ENCODE measurements at places on chromosomes 2 and 18. TPM values are rescaled to one million over a fixed set of nuclear protein-coding genes. Genes with fewer than 3 reads are reported as not detected.

GRCh38 chr2:238850091-238850490 is 2.2 kb downstream of the TWIST2 start:
- peaks cover 1% of the 10 kb centered on the region for H3K4me1 ChIP-seq
- no peak for DNase-seq
- H3K36me3 ChIP-seq = no peaks in the 10 kb centered on the region
- no peak overlapping the region for H3K27ac ChIP-seq
- peaks cover 3% of the 10 kb centered on the region for H3K27me3 ChIP-seq

DNA sequence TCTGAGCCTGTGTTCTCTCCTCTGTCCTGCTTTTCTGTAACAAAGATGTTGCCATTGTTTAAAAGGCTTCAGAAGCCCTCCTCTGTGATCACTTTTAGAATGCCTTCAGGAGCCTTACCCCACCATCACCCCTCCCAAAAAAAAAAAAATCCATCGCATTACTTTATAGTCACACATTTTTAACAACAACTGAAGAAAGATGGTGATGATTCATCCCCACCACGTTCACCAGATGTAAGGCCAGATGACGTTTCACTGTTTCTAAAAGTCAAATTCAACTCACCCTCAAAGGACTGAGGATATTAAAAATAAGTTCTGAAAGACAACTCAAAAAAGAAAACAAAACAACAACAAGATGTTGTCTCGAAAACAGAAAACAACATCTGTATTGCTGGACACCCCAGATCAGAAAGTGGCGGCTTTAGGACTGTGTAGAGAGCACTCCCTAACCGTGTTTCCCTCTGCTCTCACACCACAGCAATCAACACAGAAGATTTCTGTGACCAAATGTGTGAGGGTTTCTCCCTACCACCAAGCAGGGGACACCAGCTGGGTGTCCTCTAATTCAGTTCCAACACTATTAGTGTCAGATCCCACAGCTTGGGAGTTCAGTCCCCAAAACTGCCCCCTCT is 61.9 kb upstream of the CREB1 start:
- H3K36me3 ChIP-seq = no peaks in the 10 kb centered on the region
- peaks cover 16% of the 10 kb centered on the region for H3K27me3 ChIP-seq
- peak overlapping the region; percentile 85 for H3K27ac ChIP-seq
- peaks cover 25% of the 10 kb centered on the region for H3K4me1 ChIP-seq

GRCh38 chr2:111209045-111209514 is 88.4 kb downstream of the BCL2L11 start:
- peak overlapping the region; percentile 39 for H3K27ac ChIP-seq
- H3K4me3 ChIP-seq = no peak overlapping the region
- peaks cover 31% of the 10 kb centered on the region for H3K36me3 ChIP-seq
- H3K27me3 ChIP-seq = peaks cover 3% of the 10 kb centered on the region
- DNase-seq = peak; percentile 30
- H3K4me1 ChIP-seq = peaks cover 12% of the 10 kb centered on the region

GRCh38 chr18:6871566-6871965 is 142.1 kb downstream of the ARHGAP28 start:
- DNase-seq = no peak
- no peaks in the 10 kb centered on the region for H3K36me3 ChIP-seq
- H3K27me3 ChIP-seq = no peaks in the 10 kb centered on the region
- H3K27ac ChIP-seq = no peak overlapping the region

- H3K27me3 ChIP-seq = peaks cover 2% of the 10 kb centered on the region
- H3K4me3 ChIP-seq = no peak overlapping the region
- no peak for DNase-seq
- no peaks in the 10 kb centered on the region for H3K4me1 ChIP-seq
Observed at GRCh38 chr2:14621114-14621513, 11.4 kb upstream of the LRATD1 start.

CYRIA gene
- 24.0 TPM for polyA plus RNA-seq

- no peaks in the 10 kb centered on the region for H3K27me3 ChIP-seq
- no peak for DNase-seq
- no peaks in the 10 kb centered on the region for H3K36me3 ChIP-seq
- no peak overlapping the region for H3K27ac ChIP-seq
Observed at GRCh38 chr2:39968037-39968436, 189.0 kb upstream of the THUMPD2 start.

GRCh38 chr2:11045294-11045693 is 110.0 kb upstream of the SLC66A3 start:
- H3K36me3 ChIP-seq = no peaks in the 10 kb centered on the region
- no peak overlapping the region for H3K4me3 ChIP-seq
- H3K27me3 ChIP-seq = peaks cover 10% of the 10 kb centered on the region
- no peak overlapping the region for H3K27ac ChIP-seq
- DNase-seq = no peak

ACMSD gene
- polyA plus RNA-seq = not detected

DNA sequence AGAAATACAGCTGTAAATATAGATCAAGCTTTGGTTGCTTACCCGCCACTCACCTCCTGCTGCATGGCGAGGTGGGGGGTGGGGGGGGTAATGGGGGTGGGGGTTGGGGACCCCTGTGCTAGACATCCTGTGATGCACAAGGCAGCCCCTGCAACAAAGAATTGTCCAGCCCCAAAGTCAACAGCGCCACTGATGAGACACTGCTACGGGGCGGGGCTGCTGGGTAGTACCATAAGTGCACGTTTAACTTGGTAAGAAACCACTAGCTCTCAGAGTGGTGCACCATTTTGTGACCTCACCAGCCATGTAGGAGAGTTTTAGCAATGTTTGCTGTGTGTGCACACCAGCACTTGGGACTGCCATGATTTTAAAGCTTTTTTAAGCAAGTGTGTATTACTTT is 40.3 kb downstream of the SNORC start:
- H3K27me3 ChIP-seq = peaks cover 5% of the 10 kb centered on the region
- no peak overlapping the region for H3K27ac ChIP-seq
- H3K4me3 ChIP-seq = no peak overlapping the region
- no peaks in the 10 kb centered on the region for H3K36me3 ChIP-seq

DNA sequence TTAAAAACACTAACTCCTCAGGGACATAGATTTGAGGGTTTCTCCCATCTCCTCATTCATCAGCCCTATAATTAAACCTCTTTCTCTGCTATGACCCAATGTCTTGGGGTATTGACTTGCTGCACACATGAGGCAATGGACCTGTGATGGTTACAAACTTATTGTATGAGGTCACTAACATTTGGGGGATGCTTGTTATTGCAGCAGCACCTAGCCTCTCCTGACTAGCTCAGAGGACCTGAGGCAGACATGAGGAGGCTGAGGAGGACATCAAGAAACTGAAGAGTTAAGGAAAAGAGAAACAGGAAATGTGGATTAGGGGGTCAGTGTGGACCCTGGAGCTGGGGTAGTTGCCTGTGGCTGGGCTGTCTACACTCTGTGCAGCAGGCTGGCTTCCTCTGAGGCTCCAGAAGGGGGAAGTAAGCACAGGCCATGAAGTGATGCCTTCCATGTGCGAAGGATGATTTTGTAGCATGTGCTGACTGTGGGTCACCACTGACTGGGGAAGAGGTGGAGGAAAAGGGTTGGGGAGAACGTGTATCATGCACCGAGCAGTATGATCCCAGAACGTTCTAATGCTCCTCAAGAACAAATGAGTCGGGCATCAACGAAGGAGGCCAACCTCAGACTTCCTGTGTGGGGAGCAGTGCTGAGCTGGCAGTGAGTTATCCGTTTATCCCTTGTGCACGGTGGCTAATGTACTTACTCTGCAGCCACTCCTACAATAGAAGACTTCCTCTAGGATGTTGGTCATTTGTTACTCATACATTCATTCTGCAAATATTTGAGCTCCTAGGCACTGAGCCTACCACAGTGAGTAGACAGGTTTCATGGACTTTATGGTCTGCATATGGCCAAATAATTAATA is 42.1 kb upstream of the RFX8 start:
- DNase-seq = no peak
- no peak overlapping the region for H3K27ac ChIP-seq
- peaks cover 11% of the 10 kb centered on the region for H3K27me3 ChIP-seq
- peaks cover 2% of the 10 kb centered on the region for H3K4me1 ChIP-seq
- H3K4me3 ChIP-seq = no peak overlapping the region
- no peaks in the 10 kb centered on the region for H3K36me3 ChIP-seq

DNA sequence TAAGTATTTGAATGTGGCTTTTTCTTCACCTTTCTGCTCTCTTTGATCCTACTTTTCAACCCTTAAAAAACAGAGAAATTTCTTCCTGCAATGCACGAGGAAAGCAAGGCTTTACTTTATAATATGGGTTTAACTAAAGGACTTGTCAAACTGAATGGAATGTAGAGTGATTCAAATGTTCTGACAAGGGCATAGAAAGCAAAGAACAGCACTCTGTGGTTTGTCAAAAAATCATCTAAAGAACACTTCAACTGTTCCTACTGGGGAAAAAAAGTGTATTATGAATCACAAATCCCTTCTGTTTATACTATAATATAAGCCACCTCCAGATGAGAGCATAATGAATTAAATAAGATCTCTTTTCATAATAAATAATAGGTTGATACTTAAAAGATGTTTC is 45.0 kb upstream of the RIT2 start:
- no peak overlapping the region for H3K4me3 ChIP-seq
- H3K36me3 ChIP-seq = no peaks in the 10 kb centered on the region
- H3K4me1 ChIP-seq = no peaks in the 10 kb centered on the region

MATN3 gene
- polyA plus RNA-seq = not detected

BMP10 gene
- not detected for polyA plus RNA-seq

DNA sequence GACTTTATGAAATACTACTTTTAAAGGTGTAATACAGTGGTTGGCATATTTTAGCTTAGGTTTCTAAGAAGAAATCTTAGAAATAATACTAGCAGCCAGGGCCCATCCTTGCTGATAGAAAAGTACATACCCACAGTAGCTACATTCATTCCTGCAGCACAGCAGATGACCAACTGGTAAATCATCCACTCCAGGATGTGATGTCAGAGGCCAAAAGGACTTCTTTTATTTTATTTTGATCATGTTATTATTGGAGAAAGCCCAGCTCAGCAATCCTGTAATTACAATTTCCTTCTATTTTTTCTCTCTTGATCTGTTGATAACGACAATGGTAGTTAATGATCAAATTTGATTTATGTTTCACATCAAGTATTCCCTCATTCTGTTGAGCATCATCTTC is 18.0 kb upstream of the TTN start:
- no peak overlapping the region for H3K4me3 ChIP-seq
- H3K4me1 ChIP-seq = peaks cover under 1% of the 10 kb centered on the region

GRCh38 chr18:51397347-51397962 is 200.0 kb upstream of the MEX3C start:
- peaks cover 6% of the 10 kb centered on the region for H3K27me3 ChIP-seq
- no peaks in the 10 kb centered on the region for H3K36me3 ChIP-seq
- DNase-seq = no peak
- no peaks in the 10 kb centered on the region for H3K4me1 ChIP-seq
- H3K27ac ChIP-seq = no peak overlapping the region
- no peak overlapping the region for H3K4me3 ChIP-seq

- no peak overlapping the region for H3K4me3 ChIP-seq
- H3K36me3 ChIP-seq = no peaks in the 10 kb centered on the region
- peaks cover 6% of the 10 kb centered on the region for H3K4me1 ChIP-seq
- H3K27me3 ChIP-seq = peaks cover 14% of the 10 kb centered on the region
Observed at GRCh38 chr2:26563686-26564085, 77.5 kb downstream of the CIB4 start.

DNA sequence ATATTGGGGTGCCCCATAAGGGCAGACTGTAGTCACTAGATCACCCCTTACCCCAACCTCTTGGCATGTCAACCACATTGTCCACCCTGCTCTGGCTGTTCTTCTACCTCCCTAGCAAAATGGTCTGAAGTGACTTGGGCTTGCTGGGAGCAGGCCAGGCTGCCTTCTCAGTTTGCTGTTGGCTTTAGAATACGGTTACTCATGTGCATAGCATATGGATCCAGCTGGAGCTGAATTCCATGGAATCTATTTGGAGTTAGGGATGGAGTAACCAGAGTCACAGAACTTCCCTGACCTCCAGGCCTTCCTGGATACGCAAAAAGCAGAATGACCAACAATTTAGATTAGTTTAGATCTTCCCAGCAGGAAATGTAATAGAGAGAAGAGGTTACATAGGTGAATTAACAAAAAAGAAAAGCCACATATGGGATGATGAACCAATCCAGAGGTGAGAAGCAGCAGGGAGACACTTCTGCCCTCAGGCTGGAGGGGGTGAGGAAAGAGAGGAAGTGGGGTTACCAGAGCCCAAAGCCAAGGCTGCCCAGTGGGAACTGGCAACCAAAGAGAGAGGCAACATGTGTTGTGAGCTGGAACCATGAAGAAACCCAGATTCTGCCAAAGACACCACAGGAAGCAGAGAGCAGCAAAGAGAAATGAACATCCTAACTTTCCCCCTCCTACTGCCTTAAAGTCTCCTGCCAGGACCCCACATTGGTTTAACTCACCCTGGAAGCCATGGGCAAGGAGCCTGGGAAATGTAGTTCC is 26.1 kb downstream of the PKDCC start:
- H3K27ac ChIP-seq = no peak overlapping the region
- H3K27me3 ChIP-seq = peaks cover 5% of the 10 kb centered on the region
- no peak overlapping the region for H3K4me3 ChIP-seq
- DNase-seq = no peak

DNA sequence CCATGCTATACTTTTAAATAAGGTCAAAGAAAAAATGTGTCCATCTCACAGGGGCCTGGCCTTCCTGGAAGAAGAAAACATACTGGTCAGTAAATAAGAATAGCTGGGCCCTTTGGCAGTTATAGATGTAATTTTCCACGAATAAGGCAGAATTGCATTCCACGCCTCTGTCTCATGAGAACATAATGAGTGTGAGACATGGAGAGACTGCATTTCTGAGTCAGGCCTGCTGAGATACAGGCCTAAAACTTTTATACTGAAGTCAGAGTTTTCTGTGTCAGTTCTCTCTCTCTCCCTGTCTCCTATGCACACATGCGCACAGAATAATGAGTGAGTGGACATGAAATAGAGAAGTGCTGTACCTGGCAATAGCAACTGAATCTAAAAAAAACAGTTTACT is 20.4 kb upstream of the IL1R1 start:
- H3K4me1 ChIP-seq = no peaks in the 10 kb centered on the region
- peaks cover 15% of the 10 kb centered on the region for H3K27me3 ChIP-seq
- H3K4me3 ChIP-seq = no peak overlapping the region
- no peaks in the 10 kb centered on the region for H3K36me3 ChIP-seq
- no peak for DNase-seq

CFAP65 gene
- polyA plus RNA-seq = not detected

GRCh38 chr2:64454386-64455332 is 697 bp downstream of the LGALSL start:
- peak overlapping the region; percentile 79 for H3K4me3 ChIP-seq
- H3K36me3 ChIP-seq = no peaks in the 10 kb centered on the region
- H3K4me1 ChIP-seq = peaks cover 19% of the 10 kb centered on the region
- DNase-seq = peak; percentile 29
- H3K27me3 ChIP-seq = peaks cover 17% of the 10 kb centered on the region

DNA sequence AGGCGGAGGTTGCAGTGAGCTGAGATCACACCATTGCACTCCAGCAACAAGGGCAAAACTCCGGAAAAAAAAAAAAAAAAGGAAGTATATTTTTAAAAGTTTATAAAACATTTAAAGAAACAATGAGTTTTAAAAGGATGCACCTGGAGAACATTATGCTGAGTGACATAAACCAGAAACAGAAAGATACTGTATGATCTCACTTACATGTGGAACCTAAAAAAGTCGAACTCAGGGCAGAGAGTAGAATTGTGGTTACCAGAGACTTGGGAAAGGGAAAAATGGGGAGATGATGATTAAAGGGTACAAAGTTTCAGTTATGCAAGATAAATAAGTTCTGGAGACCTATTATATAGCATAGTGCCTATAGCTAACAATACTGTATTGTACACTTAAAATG is 52.8 kb upstream of the RTN4 start:
- no peak overlapping the region for H3K4me3 ChIP-seq
- H3K36me3 ChIP-seq = no peaks in the 10 kb centered on the region
- DNase-seq = no peak
- no peak overlapping the region for H3K27ac ChIP-seq
- no peaks in the 10 kb centered on the region for H3K4me1 ChIP-seq

Data from immature natural killer cell (primary cell).